H4 (cell line): ENCODE measurements at places on chromosomes 13 and 19. TPM values are rescaled to one million over a fixed set of nuclear protein-coding genes. Genes with fewer than 3 reads are reported as not detected.

GPR183 gene
- 0.14 and 0.17 TPM in 2 replicates for total RNA-seq

SLC25A41 gene
- not detected in 2 replicates for total RNA-seq

ZNF253 gene
- total RNA-seq: 2.6 and 5.7 TPM in 2 replicates

SHD gene
- not detected in 2 replicates for total RNA-seq

MRPS31 gene
- 10.3 and 12.8 TPM in 2 replicates for total RNA-seq

ZNF554 gene
- total RNA-seq: 1.5 and 1.8 TPM in 2 replicates

CYP4F2 gene
- total RNA-seq: 0.70 and 3.8 TPM in 2 replicates

ATP8A2 gene
- 1.1 and 1.6 TPM in 2 replicates for total RNA-seq

ATXN8OS gene
- not detected in 2 replicates for total RNA-seq

- DNase-seq: peak; percentile 60
Measured at GRCh38 chr19:39112338-39112890, 13.2 kb upstream of the PAK4 start.

- DNase-seq: no peak
Measured at GRCh38 chr19:7863157-7863970, 10.8 kb downstream of the PRR36 start.

DNA sequence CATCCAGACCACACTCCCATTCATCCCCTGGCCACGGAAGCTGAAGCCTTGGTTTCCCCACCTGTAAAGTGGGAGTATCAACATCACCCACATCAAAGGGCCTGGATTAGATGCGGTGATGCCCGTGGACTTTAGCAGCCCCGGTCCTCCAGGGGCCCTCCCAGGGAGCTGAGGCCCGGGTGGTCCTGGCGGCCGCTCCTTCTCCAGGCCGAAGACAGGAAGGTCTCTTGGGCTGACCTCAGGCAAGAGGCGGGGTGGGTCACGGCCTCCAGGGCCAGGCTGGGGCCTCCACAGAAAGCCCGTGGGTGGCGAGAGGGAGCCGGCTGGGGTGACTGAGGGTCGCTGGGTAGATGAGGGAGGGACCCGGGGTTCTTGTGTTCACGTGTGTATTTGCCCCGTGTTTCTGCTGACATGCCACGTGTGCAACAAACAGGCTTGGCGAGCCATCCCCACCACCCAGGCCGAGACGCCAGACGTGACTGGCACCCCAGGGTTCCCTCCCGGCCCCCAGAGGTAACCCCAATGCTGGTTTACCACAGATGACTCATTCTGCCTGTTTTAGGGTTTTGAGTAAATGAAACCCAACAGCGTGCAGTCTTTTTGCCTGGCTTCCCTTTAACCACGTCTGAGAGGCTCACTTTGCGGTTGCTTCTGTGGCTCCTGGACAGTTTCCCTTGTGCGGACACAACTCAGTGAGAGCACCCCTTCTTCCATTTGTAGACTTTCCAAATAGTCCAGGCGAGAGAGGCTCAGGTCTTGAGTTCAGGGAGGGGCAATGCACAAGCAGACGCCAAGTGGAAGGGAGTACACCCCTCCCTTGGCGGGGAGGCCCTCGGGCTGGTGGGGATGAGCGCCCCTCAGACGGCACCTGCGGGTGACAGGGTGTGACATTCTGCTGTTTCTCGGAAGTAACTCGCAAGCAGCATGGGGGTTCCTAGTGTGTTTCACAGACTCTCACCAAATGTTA lies 42.9 kb downstream of the C13orf46 start:
- no peak for DNase-seq

GRCh38 chr13:106709522-106709921 lies 141.6 kb upstream of the ARGLU1 start:
- no peak for DNase-seq

DNA sequence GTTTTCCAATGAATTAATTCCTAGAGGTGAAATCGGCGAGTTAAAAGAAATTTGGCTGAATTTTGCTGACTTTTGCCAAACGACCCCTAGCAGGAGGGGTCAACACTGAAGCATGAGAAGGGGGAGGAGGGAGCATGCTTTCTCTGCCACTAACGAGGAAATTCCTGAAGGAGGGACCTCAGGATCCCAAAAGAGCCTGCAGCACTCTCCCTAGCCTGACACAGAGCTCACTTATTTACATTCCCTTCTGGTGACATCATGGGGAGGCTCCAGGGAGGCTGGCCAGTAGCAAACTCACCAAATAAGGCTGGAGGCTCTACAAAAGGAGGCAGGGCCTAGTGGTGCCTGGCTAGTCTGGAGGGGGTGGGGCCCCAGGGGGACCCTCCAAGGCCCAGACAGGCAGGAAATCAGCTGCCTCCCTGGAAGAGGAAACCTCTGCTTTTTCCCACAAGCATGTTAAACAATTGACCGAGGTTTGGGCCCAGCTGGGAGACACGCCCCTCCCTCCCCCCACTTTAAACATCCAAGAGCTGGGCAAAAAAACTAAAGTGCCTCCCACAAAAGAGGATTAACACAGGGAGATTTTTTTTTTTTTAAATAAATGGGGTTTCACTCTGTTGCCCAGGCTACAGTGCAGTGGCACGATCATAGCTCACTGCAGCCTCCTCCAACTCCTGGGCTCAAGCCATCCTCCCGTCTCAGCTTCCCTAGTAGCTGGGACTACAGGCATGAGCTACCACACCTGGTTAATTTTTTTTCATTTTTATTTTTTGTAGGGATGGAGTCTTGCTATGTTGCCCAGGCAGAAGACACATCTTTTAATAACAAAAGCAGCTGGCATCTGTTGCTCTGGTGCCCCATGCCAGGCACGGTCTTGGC lies 2.1 kb downstream of the DAPK3 start:
- peak; percentile 97 for DNase-seq

GRCh38 chr13:99501848-99502301 lies 603 bp downstream of the TM9SF2 start:
- no peak for DNase-seq

GRCh38 chr19:51407511-51408131 lies 9.8 kb downstream of the SIGLEC10 start:
- DNase-seq: peak; percentile 59

DNA sequence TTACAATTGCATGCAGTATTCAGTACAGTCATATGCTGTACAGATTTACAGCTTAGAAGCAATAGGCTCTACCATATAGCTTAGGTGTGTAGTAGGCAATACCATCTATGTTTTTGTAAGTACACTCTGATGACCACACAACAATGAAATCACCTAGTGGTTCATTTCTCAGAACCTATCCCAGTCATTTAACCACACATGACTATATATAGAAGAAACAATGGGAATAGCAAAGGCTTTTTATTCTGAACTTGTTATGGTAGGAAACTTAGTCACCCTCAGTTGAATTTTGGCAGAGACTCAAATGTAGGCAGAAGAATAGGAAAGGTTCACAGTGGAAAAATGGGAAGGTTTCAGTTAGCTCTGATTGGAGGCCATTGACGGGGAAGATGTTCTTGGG lies 1075.1 kb upstream of the MIR17HG start:
- peak; percentile 5 for DNase-seq

GRCh38 chr13:27961227-27962085 lies 7.7 kb downstream of the CDX2 start:
- DNase-seq: no peak

DNA sequence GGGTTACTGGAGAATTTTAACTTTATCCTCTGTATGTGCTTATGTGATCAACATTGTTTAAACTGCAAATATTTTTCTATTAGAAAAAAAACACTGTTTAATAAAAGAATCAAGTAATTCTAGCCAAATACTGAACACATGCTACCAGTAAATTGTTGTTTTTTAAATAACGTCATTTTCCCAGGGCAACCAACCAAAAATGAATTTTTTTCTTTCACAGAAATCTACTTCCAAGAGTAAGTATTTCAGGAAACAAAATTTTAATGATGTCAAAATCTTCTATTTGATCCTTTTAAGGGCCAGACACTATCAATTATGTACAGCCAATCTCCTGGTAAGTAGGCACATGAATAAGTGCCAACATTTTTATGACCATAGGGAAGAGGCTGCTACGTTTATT lies 57.1 kb downstream of the TUBGCP3 start:
- no peak for DNase-seq

GRCh38 chr19:38062959-38063761 lies 156.2 kb downstream of the SIPA1L3 start:
- DNase-seq: no peak

DNA sequence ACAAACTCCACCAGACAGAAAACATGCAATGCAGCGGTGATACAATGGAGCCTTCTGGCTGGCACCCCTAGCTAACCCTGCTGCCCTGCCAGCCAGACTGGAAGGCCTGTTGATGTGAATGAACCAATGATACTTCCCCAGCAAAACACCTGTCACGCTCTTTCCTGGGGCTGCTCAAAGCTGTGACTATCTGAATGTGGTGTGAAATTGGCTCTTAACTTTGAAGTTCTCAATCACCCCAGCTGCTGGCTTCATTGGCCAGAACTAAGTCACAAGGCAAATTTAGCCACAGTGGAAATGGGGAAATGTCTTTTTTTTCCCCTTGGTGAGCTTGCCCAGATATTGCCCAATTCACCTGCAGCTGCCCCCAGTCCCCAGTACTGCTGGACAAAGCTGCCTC lies 147.3 kb downstream of the SLC7A1 start:
- no peak for DNase-seq

GRCh38 chr13:20141238-20142022 lies 19.4 kb downstream of the GJA3 start:
- no peak for DNase-seq

DNA sequence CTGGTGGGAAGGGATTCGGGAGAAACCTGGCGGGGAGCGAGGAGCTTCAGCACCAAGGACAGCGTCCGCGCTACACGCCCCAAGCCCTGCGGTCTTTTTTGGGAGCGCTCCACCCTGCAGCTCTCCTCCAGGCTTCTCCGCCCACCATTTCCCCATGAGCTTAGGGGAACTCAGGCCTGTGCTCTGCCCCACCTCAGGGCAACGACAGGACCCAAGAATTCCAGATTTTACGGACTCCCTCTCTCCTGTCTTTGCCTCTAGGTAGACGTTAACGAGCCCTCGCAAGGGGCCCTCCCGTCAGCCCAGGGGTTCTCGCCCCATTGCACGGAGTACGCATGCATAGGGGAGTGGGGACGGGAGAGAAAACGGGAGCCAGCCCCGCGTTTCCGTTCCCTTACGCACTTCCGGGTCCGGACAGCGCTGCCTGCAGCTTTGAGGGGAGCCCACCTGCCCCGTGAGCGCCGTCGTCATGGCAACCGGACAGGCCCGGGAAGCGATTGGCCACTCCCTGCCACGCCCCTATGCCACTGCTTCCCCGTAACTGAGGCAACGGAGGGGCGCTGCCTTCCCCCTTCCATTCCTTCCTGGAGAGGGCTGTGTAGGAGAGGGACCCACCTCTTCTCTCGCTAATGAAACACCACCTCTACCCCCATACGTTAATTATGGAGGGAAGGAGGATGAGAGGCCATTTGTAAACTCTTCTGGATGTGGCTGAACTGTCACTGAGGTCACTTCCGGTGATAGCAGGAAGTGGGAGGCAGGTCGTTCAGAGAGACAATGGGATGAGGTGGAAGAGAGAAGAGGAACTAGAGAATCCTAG lies 20.8 kb downstream of the NOVA2 start:
- no peak for DNase-seq

DNA sequence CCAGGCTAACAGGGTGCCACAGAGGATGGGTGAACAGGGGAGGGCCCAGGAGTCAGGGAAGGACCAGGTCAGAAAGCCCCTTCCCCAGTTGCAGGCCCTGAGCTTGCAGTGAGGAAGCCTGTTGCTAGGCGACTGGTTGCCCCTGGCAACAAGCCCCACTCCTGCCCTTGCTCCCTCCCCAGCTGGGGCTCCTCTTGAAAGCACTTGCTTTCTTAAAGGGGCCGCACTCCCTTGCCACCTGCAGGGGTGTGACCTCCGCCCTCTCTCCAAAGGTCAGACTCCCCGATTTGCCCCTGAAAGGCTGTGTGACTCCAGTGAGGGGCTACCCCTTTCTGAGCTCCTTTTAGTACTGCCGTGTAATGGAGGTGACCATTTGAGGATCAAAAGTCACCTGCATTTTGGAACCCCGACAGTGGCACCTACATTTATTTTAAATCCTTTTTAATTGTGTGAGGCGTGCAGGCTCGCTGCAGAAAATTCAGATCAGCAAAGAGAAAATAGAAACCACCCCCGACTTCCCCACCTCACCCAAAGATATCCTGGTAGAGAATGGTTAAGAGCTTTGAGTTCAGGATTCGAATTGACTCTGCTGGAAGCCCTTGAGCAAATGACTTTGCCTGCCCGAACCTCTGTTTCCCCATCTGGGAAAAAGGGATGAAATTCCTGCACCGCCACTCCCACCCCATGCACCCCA lies 4.8 kb downstream of the FCHO1 start:
- no peak for DNase-seq

DNA sequence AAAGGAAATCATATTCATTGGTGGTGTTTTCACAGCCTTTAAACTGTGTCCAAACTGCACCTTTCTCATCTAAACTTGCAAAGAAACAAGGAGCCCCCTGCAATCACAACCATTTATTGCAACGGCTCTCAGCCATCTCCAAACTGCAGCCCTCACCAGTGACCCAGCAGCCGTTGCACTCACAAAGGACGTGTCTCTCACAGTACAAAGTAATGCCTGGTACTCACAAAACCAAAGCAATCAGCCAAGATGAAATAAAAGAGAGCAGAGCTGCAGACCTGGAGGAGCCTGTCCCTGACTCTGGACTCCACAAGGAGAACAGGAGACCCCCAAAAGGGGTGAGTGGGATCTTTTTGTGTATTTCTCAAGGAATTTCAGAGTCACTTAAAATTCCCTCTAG lies 20.2 kb upstream of the CEACAM21 start:
- no peak for DNase-seq

- no peak for DNase-seq
Measured at GRCh38 chr13:33015241-33015668, 968 bp upstream of the KL start.

DNA sequence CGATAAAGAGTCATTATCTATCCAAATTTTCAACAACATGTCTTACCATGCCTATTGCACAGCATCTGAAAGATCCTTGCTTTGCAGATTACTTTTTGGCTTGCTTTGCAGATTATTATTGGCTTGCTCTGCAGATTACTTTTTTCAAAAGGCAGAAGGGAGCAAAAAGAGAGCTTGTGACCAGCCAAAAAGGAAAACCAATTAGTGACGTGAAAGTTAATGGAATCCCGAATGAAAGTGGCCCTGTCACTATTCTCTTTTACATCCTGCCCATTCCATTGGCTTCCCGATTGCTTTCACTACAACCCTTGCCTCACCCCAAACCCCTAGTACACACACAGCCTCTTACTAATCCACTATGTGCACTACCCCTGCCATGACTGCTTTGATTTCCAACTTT lies 81.3 kb downstream of the LHFPL6 start:
- no peak for DNase-seq

DNA sequence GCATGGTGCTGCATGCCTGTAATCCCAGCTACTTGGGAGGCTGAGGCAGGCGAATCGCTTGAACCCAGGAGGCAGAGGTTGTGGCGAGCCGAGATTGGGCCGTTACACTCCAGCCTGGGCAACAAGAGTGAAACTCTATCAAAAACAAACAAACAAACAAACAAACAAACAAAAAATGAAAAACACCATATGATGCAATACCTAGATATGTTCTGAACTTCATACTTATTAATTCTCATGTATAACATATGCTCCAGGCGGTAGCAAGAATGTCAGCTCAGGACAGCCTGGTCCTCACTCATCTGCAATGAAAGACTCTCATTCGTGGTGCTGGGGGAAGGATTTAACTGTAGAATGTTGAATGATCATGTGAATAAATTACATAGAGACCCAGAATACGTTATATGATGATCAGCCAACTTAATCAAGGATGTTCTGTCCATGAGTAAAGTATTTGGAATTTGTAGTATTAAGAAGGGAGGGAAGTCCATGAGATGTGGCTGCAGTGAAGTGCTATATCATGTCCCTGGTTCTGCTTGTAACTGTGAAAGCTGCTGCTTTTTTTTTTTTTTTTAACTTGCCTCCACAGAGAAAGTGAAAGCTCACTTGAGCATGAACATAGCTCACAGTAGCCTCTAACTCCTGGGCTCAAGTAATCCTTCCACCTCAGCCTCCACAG lies 206.8 kb downstream of the UQCRFS1 start:
- DNase-seq: no peak
